ENCODE measurements at places on chromosomes 4 and X. TPM values are rescaled to one million over a fixed set of nuclear protein-coding genes. Genes with fewer than 3 reads are reported as not detected.

DNA sequence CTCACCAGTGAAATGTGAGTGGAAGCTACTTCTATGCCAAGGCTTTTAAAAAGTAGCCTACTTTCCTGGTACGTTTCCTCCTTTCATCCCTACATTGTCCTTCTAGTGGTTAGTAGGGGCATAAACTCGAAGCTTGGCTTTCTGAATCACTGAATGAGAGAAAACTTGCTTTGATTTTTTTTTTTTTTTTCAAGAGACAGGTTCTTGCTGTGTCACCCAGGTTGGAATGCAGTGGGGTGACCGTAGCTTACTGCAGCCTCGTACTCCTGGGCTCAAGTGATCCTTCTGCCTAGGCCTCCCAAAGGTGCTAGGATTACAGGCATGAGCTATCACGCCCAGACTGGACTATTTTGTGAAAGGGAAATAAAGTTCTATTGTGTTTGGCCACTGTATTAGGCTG is 89.1 kb upstream of the IGFBP7 start:
- no peak overlapping the region for H3K27ac ChIP-seq
- DNase-seq = no peak
- H3K36me3 ChIP-seq = no peaks in the 10 kb centered on the region
- no peaks in the 10 kb centered on the region for H3K4me1 ChIP-seq
- H3K4me3 ChIP-seq = no peak overlapping the region

- no peak overlapping the region for H3K4me3 ChIP-seq
- H3K36me3 ChIP-seq = no peaks in the 10 kb centered on the region
- H3K4me1 ChIP-seq = no peaks in the 10 kb centered on the region
- H3K27ac ChIP-seq = no peak overlapping the region
These were observed 19.1 kb downstream of the PAGE2 start for GRCh38 chrX:55107911-55108310.

GRCh38 chr4:76804096-76804495 is 93.8 kb downstream of the SOWAHB start:
- H3K36me3 ChIP-seq = no peaks in the 10 kb centered on the region
- no peak overlapping the region for H3K27ac ChIP-seq
- no peak overlapping the region for H3K4me3 ChIP-seq
- no peaks in the 10 kb centered on the region for H3K27me3 ChIP-seq
- H3K4me1 ChIP-seq = no peaks in the 10 kb centered on the region

Gene H2BW1
- not detected for total RNA-seq

GRCh38 chr4:147480891-147481576 is at the start of gene EDNRA:
Gene EDNRA, plus strand, starts transcription at chr4:147481097. Its CDS starts 4,585 bp downstream, at chr4:147485682.
- no peaks in the 10 kb centered on the region for H3K36me3 ChIP-seq
- peaks cover 17% of the 10 kb centered on the region for H3K27me3 ChIP-seq
- H3K4me1 ChIP-seq = peaks cover 15% of the 10 kb centered on the region
- H3K4me3 ChIP-seq = peak within 1 kb of the TSS; percentile 59
